Caki2 (cell line): ENCODE measurements at places on chromosomes 7 and 10.

DNA sequence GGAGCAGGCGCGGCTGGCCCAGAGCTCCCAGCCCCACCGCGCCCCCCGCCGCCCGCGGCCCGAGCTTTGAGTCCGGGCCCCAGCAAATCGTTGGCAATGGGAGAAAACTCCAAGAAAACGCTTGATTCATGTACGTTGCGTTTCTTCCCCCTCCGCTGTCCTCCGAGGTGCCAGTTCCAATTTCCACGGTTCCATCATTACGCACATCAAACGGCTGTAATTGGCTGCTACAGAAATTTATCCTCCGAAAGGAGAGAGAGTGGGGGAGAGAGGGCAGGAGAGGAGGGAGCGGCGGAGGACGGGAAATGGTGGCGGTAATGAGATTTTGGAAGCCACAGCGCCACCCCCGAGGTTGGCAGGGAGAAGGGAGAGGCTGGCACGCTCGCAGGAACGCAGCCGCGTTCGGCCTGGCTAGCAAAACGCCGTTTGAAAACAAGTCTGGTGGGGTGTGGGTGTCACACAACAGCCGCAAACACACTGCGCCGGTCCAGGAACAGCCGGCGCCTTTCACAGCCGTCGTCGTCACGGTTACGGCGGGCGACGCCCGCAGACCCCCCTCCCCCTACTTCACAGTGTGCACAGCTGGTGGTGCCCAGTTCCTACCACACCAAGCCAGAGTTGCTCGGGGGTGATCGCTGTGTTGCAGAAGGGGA lies 57.5 kb downstream of the UNCX start:
- no peak for DNase-seq

DNA sequence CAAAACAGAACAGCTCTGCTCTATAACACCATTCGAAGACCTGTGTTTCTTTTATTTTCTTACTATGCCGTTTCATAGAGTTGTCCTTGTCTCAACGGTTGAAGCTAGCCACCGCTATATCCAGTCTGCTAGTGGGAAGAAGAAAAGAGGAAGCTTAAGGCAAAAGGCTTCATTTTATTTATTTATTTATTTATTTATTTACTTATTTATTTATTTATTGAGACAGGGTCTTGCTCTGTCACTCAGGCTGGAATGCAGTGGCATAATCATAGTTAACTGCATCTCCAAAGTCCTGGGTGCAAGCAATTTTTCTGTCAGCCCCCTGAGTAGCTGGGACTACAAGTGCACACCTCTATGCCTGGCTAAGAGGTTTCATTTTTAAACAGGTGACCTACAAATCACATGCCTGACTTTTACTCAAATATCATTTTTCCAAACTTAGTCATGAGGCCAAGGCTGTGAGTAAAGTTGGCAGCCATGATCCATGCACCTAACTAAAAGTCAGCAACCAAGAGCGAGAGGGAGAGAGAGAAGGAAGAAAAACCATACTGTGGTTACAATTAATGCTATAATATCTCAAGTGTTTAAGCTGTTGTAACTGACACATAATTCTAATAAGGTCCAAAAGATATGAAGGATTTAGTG lies 1305.3 kb upstream of the LRRTM3 start:
- no peak for DNase-seq

GRCh38 chr7:30301751-30302150 lies 17.4 kb downstream of the ZNRF2 start:
- no peak for DNase-seq

DNA sequence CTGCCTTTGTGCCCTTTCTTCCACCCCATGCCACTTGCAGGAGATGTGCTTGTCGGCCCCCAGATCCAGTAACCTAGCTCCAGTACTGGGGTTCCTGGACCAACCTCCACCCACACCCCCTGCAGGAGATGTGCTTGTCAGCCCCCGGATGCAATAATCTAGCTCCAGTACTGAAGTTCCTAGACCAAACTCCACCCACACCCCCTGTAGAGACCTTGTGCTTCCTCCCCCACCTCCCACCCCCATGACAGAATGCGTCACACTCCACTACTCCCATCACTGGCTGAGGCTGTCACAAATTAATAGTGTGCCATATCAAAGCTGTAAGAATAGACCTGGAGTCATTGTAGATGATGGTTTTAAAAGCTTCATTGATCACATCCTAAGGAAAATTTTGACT lies 185.0 kb downstream of the BICC1 start:
- no peak for DNase-seq

DNA sequence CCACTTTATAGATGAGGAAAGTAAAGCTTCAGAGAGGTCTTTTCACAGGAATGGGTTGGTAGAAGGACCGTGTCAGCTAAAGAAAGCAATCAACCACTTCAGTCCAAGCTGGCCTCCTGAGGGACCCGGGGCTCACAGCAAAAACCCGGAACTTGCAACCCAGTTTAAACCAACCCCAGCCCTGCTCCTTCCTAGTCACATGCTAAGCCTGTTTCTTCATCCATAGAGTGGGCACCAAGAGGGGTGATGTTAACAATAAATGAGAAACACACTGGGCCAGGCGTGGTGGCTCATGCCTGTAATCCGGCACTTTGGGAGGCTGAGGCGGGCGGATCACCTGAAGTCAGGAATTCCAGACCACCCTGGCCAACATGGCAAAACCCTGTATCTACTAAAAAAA lies 12.1 kb upstream of the NPFFR1 start:
- no peak for DNase-seq

GRCh38 chr10:117363028-117363427 lies 12.2 kb downstream of the PDZD8 start:
- peak; percentile 25 for DNase-seq
